Stimulated activated CD8-positive, alpha-beta memory T cell treated with anti-CD3 and anti-CD28 coated beads, Interleukin-15, amount 100 ng/mL, for 4 hours (primary cell): ENCODE measurements at places on chromosomes 11 and 22.
A peak's percentile ranks its signal among the peaks of the same experiment; 100 is the strongest.

- no peak for DNase-seq
These were observed 180.6 kb downstream of the ADAMTS15 start for GRCh38 chr11:130629039-130629438.

- no peak for DNase-seq
These were observed 3.1 kb upstream of the IL10RA start for GRCh38 chr11:117983163-117983475.

DNA sequence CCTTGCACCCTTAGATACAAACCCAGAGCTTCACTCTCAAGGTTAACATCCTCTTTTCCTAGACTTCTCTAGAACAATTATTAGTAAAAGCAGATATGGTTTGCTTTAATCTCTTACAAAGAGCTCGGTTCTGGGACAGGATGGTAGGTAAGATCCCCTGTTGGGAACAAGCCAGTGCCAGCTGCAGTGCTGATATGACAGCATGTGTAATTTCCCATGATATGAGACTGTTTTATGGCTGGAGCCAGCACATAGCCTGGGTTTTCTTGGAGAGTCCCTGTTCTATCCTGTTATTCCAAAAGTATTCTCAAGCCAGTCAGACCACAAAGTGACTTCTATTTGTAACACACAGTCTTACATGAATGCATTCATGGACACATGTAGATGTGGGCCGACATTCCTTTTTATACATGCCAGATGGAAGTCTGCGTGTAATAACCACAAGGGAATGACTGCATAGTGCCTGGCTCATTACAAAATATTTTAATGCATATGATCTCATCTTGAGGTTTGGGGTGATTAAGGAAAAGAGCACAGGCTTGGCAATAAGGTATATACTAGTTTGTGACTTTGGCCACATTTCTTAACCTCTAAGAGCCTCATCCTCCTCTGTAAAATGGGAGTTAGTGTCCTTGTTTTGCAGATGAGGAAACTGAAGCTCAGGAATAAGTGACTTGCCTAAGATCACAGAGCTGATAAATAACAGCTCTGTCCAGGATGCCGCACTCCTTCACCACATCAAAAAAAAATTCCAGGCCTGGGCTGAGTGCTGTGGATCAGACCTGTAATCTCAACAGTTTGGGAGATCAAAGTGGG, 21.8 kb downstream of the CLMP start:
- DNase-seq, result no peak

DNA sequence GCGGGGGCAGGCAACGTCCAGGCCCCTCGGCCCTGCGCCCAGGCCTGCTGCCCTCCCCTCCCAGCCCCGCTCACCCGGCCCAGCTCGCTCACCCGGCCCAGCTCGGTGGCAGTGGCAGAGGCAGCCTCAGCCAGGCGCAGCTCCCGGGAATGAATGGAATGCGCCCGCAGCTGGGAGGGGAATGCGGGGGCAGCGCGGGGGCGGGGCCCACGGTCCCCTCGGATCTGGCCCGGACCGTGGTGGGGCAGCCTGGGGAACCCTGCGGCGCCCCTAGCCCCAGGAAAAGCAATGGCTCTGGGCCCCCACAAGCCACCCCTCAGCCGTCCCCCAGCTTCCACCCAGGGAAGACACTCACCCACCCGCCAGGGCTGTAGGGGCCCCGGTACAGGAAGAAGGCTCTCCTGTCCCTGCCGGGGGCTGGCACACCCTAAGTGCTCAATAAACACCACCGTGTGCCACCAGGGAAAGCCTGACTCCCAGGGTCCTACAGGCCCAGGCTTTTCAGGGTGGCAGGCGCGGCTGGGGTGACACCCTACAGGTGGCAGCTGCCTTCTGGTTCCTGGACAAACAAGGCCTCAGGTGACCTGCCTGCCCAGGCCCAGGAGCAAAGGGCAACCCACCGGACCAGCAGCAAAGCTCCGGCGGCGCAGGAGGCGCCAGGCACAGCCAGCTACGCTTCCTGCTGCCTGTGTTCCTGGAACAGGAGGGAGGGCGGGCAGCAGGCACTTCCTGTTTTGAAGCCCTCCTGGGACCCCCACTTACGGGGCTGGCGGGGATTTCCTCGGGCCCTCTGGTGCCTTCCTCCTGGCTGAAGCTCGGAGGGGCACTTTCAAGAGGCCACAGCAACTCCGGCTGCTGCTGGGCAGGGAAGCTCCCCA, 13.8 kb downstream of the PLXNB2 start:
- no peak for DNase-seq

DNA sequence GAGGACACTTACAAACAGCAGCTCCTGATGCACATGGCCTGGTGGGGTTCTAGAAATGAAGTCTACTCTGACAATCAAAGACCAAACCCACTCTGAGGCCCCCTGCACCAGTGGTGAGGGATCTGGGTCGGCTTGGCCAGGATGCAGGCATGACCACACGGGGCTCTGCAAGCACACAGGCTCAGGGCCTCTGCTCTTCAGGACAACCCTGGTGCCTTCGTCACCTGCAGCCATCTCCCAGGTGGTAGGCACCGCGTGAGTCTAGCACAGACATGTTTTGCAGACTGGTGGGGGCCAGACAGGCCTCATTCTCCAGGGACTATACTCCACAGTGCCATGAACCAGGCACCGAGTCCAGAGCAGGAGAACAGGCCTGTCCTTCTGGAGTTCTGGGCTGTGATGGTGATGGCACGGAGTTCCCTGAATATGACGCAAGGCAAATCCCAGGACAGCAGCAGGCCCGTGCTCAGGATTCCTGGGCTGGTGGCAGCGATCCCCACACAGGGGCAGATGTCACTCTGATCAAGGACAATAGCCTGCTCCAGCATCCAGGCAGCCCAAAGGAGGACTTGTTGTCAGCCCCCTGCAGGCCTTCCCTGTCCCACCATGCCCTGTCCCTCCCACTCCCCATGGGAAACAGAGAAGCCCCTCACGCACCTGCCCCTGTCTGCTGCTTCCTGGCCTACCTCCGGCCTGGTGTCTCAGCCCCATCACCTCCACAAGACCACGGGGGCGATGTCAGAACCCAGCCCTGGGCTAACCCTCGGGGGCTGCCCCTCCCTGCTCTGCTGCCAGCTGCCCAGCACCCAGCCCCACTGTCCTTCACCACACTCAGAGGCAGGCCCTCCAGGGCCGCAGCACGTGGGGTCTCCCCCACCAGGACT, 36.1 kb downstream of the GNB1L start:
- no peak for DNase-seq

- no peak for DNase-seq
These were observed 9.6 kb upstream of the TPST2 start for GRCh38 chr22:26599505-26599904.

- DNase-seq, result no peak
These were observed 478.9 kb upstream of the CHORDC1 start for GRCh38 chr11:90701716-90702115.

- DNase-seq, result no peak
These were observed 13.5 kb upstream of the TUB start for GRCh38 chr11:8067567-8067928.

GRCh38 chr11:88345949-88346348, 8.4 kb upstream of the CTSC start:
- no peak for DNase-seq

DNA sequence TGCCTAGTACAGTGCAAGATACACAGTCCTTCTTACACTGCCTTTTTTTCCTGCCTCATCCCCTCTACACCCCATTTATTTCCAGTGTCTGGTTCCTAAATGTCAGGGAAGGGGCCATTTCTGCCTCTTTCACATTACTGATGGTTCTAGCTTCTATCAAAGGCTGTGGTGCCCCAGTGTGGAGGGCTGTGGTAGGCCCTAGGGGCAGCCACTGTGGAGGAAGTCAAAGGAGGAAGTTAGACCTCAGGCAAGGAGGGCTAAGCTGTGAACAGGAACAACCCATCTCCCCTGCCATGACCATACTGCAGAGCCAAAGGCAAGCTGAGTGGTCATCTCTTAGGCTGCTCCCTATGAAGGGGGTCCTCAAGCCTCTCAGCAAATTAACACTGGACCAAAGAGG, 81.9 kb upstream of the CRTAM start:
- no peak for DNase-seq

DNA sequence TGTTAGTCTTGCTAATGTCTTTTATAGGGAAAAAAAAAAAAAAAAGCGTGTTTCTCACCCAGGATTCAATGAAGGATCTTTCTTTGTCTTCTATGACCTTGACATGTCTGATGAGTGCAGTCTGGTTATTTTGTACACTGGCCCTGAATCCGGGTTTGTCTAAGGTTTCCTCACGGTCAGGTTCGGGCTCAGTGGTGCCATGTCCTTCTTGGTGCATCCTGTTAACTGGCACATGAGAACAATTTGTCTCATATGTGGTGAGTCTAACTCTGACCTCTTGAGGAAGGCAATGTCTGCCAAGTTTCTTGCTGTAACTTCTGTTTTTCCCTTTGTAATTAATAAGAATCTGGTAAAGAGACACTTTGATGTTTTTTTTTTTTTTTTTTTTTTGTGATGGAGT, 12.5 kb downstream of the F2 start:
- no peak for DNase-seq

GRCh38 chr11:96152623-96153022, 190.4 kb downstream of the MAML2 start:
- no peak for DNase-seq

DNA sequence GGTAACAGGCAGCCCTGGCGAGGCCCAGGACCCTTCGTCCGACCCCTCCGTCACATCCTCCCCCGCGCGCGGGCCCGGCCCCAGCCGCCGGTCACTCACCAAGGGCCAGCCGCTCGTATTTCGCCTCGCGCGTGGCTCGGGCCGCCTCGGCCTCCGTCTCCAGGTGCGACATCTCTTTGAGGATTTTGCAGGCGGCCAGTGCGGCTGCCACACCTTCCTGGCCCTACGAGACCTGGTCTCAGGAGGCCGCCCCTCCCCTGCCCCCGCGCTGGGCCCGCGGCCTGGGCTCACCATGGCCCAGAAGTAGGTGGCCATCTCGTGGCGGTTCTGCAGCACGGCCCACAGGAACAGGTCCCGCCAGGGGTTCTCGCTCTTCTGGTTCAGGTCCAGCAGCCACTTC, 14.1 kb downstream of the TSSC4 start:
- no peak for DNase-seq

DNA sequence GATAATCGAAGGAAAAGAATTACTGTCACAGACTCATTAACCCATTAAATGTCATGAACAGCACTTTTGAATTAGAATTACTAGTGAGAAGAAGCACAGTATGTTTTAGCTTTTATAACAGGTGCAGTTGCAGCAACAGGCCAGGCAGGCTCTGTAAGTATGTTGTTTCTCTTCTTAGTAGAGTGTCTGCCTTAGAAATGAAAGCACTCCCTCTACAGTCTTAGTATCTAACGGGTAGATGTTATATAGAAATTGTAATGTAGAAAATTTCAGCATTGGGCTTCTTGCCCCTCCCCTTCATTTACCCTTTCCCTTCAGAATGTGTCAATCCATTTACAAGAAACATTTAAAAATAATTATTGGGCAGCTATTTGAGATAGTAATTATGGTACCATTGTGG, 87.4 kb downstream of the HIPK3 start:
- no peak for DNase-seq

GRCh38 chr11:128480066-128480465, 107.3 kb downstream of the ETS1 start:
- no peak for DNase-seq

DNA sequence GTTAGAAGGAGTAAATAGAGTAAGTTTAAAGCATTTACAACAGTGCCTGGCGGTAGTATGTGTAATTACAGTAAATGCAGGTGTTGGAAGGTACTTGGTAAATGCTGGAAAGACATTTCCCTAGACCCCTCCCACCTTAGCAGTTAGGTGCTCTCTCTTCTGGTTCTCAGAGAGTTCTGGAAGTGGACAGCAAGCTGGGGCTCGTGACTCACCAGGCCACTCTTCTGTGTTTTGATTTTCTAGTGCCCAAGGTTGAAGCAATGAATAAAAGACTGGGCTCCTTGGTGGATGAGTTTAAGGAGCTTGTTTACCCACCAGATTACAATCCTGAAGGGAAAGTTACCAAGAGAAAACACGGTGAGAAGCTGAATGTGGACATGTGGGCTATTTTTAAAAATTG, 27.6 kb downstream of the SNU13 start:
- DNase-seq, result no peak

DNA sequence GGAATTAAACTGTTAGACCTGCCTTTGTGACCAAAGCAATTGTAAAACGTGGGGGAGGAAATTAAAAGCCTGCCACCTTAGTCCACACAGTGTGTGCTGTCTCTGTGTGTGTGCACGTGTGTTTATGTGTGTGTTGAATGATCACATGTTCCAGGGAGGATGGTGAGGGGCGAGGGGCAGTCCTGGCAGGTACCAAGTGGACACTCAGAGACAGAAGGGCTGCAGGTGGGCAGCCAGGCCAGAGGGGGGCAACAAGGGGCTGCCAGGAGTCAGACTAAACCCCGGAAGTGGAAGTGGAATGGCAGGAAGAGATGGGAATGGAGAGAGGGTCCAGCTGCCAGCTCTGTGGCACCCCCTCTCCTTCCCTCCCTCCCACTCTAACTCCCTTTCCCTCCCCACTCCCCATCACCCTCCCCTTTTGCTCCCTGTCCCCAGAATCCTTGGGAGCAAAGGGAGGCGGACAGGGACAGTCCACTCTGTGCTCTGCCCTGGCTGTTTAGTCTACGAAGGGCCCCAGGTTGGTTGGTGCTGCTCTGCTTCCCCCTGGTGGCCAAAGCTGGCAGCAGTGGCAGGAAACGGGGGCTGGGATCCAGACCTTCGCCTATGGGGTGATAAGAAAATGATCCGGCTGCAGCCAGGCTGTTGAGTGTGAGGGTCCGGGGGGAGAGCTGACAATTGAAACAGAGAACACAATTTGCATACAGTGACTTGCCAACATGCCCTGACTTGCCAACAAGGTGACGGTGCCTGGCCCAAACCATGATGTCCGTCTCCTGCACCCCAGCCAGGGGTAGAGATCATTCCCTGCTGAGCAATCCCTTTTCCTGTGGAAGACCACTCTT, 24.4 kb downstream of the P2RY2 start:
- peak; percentile 51 for DNase-seq

DNA sequence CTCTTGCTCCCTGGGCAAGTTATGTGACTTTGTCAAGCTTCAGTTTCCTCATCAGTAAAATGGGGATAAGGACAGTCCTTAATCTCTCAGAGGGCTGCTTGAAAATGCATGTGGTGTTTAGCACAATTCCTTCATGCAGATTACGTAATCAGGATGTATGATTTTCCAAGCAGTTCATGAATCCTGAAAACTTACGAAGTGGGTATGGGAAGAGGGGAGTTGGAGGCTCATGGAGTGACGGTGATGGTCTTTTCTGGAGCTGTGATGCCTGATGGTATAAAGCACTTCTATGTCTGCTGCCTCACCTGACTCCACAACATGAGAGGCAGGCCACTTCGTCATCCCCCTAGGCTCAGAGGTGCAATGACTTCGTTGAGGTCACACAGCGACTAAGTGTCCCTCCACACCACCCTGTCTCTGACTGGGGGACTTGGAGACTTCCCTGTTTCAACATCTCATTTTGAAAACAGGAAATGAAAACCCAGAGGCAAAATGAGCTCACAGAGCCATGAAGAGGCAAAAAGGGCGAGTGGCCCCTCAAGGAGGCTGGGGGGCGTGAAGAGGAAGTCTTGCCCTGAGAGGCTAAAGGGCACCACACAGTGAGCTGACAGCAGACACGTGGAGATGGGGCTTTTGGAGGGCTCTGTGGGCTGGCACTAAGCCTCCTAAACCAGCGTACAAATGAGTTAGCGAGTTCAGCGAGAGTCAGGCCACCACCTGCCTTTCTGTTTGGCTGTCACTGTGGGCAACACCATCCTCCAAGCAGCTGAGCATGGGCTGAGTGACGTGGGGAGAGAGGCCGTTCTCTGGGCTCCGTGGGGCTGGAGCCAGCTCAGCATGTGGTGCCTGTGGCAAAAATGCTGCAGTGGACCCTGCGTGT, 10.1 kb downstream of the MCM5 start:
- DNase-seq, result no peak

- DNase-seq, result no peak
These were observed 131.7 kb downstream of the DDX10 start for GRCh38 chr11:108796551-108796950.
